ENCODE measurements at places on chromosomes 3 and 15.

- DNase-seq: no peak
Observed at GRCh38 chr3:184911570-184911969, 99.6 kb downstream of the VPS8 start.

- DNase-seq: no peak
Observed at GRCh38 chr15:82647045-82647834, at the start of gene CPEB1. Gene CPEB1, minus strand, starts transcription at chr15:82647363. Its CDS starts 18,904 bp downstream, at chr15:82628459.

GRCh38 chr15:69389426-69389825, 24.7 kb upstream of the KIF23 start:
- DNase-seq: no peak

GRCh38 chr3:197428117-197428801, 127.5 kb downstream of the BDH1 start:
- no peak for DNase-seq

DNA sequence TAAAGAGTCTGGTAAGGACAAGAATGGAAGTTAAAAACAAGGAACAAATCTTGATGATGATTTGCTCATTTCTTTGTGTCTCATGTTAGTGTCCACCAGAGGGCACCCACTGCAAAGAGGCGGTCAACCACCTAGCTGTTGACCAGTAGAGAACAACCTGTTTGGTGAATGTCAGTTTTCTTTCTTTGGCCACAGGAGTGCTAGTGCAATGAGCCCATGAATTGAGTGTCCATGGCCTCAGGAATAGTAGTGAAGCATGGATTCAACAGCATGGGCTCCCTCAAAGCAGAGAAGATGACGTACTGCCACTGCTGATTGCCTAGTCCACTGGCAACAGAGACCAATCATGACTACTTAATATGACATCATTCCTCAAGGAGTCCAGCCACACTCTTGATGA, 10.7 kb upstream of the CNTN6 start:
- DNase-seq: no peak

DNA sequence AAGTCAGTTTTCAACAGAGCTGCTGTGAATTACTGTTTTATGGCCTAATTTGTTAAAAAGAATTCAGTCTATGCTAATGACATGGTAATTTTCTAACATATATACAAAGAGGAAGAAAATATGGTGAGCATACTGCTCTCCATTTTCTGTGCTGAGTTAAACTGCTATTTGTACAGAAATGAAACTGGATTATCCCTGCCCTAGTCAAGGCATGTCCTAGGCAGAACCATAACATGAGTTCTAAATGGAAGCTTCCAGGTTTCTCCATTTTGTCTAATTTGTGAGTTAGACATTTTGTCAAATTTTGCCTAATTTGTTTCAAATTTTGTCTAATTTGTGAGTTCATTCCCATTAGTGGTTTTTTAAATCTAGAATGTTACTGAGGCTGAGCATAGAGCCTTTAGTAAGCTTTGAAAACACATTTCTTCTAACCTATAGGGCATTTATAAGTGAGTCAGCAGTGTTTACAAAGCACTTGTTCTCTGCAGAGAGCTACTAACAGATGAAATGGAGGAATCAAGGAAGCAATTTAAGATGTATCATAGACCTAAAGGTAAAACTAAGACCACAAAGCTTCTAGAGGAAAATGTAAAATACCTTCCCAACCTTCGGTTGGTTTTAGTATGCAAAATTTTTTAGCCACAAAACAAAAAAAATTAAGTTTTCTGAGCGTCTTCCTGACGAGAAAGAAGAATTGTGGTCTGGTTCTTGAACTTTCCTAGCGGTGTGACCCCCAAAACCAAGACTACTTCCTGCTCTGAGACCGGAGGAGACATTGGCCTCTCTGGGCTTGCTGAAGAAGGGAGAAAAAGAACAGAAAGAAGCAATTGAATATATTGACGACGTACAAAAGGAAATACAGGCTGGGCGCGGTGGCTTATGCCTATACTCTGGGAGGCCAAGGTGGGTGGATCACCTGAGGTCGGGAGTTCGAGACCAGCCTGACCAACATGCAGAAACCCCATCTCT, 9.8 kb downstream of the P2RY14 start:
- DNase-seq: no peak

- no peak for DNase-seq
Observed at GRCh38 chr3:61092870-61093269, 158.4 kb downstream of the FHIT start.

DNA sequence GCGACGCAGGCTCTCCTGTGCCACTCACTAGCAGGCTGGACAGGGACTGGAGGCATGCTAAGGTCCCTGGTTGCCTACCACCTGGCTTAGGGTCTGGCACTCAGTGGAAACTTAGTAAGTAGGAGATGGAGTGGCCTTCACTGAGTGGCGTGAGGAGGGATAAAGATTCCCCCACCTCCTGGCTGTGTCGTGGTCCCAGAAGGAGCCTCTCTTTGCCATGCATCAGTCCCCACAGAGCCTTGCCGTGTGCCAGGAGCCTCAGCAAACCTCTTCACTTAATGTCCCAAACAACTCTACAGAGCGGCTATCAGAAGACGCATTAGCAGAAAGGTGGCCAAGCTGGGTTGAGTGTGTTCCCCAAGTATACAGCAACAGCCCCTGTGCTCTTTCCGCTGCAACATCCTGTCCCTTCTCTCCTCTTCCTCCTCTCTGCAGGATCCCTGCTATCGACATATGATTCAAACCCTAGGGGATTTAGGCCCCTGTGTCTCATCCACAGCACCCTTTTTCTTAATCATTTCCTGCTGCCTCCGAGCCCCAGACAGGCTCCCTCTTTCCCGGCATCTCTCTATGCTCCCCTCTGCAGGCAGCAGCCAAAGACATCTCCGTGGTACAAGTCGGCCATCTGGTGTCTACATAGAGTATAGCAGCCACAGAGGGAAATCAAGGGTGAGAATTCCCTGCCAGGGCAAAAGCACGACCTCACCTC, 66.7 kb downstream of the SLC6A1 start:
- DNase-seq: no peak

- no peak for DNase-seq
Observed at GRCh38 chr3:183360971-183361624, 67.3 kb downstream of the MCF2L2 start.

- DNase-seq: no peak
Observed at GRCh38 chr3:61848885-61849284, 287.5 kb downstream of the PTPRG start.

DNA sequence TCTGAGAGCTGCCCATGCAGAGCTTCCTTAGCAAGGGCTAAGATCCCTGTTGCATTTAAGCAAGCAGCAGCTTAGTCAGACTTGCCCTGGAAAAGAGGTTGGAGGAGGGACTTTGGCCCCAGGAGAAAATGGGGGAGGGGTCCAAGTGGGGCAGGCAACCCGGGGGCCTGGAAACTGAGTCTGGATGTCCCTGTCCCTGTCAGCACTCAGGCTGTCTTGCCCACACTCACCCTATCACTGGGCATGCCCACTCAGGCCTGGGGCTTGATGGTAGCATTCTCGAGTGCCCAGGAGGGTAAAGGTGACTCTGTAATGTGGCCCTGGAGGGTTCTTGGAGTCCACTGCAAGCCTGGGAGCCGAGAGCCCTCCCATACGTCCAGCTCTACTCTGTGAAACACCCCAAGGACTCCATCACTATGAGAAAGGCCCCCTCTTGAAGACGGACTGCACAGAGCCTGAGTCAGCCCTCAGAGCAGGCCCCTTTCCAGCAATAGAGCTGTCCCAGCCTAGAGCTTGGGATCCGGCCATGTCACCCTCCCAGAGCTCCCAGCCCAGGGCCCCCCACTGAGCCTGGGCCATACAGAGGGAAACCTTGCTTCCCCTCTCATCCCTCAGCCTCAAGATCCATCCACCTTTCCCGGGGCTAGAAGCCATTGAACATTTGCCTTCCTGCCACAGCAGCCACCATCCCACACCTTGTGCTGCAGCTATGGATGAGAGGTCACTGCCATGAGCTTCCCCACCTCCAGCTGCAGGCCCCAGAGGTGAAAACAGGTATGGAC, 13.4 kb downstream of the MYL3 start:
- DNase-seq: no peak

GRCh38 chr3:113607219-113607596, 74.9 kb downstream of the SIDT1 start:
- no peak for DNase-seq

- no peak for DNase-seq
Observed at GRCh38 chr3:124760601-124761000, 30.3 kb downstream of the UMPS start.

DNA sequence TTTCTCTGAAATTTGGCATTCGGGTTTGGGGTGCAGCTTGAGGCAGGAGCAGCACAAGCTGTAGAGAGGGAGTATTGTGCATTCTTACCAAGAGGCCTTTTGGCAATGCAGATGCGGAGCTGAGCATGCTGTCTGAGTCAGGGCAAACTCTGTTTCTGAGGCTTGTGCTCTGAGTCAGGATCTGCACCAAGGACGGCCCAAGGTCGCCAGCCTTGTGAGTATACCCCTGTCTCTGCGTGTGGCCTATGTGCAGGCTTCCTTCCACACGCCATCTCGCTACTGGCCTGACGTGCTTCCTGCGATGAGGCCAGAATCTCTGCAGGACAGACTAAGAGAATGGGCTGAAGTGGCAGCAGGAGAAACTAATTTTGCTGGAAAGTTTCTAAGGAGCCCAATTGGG, 83.8 kb upstream of the ROPN1 start:
- no peak for DNase-seq

GRCh38 chr3:135812057-135812456, 153.5 kb upstream of the PPP2R3A start:
- no peak for DNase-seq

GRCh38 chr3:167602041-167602440, 51.7 kb downstream of the WDR49 start:
- no peak for DNase-seq

DNA sequence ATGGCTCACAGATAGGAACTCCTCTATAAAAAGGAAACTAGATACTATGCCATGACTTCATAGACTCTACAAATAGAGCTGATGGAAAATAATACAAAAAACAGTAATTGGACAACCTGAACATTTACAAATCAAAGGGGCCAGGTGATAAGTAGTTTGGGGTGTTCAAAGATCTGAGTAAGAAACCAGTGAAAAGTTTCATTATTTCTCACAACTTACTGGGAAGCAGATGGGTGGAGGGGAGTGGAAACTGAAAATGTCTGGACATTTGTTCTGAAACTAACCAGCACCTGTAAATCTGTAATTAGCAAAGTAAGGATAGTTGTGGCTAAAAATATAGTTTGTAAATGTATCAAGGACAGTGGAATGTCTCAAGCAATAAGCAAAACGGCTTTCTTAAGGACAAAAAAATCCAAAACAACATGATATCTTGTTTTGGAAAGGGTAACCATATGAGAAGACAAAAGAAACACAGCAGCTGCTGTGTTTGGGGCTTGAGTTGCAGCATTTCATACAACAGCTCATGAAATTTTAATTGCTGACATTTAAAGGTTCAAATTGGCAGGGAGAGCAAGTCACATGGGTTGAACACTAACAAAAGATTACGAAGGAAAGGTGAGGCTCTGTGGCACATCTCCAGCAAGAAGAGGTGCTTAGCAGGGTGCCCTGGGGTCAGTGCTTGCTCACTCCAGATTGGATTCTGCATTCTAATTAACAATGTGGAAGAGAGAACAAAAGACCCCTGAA, 26.8 kb upstream of the THBS1 start:
- no peak for DNase-seq

- no peak for DNase-seq
Observed at GRCh38 chr3:178785961-178786360, 249.7 kb downstream of the KCNMB2 start.

- DNase-seq: no peak
Observed at GRCh38 chr3:11072631-11073030, 80.1 kb downstream of the SLC6A1 start.

DNA sequence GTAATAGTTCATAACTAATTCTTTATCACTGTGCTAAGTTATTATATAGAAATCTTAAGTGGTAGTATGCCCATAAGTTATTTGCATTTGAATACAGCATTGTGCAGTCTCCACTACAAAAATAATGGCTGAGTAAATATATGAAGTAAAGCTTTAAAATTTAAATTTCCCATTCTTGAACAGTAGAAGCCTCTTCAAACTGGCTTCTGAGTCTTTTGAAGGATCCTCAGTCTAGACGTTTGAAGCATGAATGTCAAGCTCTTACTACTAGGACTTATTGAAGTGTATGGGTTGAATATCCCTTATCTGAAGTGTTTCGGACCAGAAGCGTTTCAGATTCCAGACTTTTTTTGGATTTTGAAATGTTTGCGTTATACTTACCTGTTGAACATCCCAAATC, 16.3 kb downstream of the MORF4L1 start:
- no peak for DNase-seq

GRCh38 chr3:2465842-2466241, 367.2 kb downstream of the CNTN4 start:
- DNase-seq: no peak

DNA sequence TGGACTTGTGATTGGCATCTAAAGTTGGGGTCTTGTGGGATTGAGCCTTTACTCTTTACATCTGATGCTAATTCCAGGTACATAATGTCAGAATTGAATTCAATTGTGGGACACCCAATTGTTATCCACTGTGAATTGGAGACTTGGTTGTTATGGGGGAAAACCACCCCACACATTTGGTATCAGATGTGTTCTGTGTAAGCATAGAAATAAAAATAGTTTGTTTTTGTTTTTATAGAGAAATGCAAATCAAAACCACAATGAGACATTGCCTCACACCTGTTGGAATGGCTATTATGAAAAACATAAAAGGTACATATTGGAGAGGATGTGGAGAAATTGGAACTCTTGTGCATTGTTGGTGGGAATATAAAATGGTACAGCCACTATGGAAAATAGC, 58.5 kb downstream of the CPA3 start:
- DNase-seq: no peak

DNA sequence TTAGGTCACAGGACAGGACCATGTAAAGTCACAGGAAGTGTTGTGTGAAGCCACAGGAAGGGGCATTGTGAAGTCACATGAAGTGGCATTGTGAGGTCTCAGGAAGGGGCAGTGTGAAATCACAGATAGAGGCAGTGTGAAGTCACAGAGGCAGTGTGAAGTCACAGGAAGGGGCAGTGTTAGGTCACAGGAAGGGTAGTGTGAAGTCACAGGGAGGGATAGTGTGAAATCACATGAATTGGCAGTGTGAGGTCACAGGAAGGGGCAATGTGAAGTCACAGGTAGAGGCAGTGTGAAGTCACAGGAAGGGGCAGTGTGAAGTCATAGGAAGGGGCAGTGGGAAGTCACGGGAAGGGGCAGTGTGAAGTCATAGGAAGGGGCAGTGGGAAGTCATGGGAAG, 37.9 kb downstream of the GASK1A start:
- DNase-seq: no peak
